ENCODE measurements at places on chromosomes 7 and 10.

DNA sequence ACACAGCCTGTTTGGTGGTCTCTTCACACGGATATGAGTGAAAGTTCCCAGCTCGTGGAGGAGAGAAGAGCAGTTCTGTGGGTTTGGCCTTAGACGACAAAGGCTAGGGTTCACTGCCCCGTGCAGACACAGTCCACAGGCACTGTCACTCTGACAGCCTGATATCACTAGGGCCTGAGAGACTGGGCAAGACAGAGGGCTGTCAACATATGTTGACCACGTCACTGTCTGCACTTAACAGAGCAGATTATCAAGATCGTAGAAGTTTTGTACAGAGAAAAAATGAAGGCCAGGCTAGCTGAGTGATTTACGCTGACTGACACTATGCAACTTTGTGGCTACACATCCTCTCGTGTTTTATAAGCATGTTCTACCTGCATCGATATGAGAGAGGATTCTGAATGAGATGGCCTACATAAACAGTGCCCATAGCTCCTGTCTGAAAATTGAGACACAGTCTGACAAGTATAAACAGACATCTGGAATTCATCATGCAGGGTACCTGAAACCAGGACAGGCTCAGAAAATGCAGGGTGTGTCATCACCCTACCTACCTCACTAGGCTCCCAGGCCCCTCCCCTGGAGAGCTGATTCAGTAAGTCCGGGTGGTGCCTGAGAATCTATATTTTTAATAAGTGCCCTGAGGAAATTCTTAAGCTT is 120.0 kb downstream of the SGMS1 start:
- no peak for DNase-seq

DNA sequence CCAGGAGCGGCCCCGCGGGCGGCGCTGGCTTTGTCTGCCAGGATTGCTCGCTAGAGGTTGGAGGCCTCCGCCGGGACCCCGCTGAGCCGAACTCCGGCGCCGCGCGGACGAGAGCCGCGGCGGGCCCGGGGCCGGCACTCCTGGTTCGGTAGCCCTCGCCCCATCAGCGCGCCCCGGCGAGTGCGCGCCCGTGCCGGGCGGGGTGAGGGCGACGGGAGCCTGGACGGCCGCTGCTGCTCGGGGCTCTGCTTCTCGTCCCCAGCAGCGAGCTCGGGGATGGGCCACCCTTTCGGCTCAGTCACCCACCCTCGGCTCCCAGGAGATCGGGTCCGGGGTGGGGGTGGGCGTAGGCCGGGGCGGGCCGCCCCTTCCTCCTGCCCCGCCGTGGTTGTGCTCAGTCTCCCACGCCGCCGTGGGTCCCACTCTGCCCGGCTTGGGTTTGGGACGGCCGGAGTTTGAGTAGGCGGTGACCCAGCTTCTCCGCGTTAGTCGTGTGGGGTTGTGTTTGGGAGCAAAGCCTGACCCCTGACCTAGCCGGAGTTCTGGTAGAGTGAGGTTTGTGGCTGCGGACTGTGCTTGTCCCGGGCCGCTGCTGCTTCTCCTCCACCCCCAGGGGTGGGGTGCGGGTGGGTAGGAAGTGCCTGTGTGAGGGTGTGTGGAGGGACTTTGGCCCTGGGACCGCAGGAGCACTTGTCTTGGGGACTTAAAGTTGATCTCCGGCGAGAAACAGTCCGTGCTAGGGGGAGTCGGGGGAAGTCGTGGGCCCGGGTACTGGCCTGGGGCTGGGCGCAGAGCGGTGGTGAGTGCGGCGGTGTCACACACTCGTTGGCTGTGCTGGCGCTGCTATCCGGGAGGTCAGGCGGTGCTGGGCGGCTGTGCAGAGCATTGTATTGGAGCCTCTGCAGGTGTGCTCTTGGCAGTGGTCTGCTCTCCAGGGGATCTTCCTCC is 677 bp downstream of the TSPAN14 start:
- DNase-seq: peak; percentile 48

- no peak for DNase-seq
These were observed 121.5 kb downstream of the POLR1F start for GRCh38 chr7:19587291-19587690.

GRCh38 chr10:36880898-36881297 is 244.5 kb upstream of the ANKRD30A start:
- DNase-seq: no peak

DNA sequence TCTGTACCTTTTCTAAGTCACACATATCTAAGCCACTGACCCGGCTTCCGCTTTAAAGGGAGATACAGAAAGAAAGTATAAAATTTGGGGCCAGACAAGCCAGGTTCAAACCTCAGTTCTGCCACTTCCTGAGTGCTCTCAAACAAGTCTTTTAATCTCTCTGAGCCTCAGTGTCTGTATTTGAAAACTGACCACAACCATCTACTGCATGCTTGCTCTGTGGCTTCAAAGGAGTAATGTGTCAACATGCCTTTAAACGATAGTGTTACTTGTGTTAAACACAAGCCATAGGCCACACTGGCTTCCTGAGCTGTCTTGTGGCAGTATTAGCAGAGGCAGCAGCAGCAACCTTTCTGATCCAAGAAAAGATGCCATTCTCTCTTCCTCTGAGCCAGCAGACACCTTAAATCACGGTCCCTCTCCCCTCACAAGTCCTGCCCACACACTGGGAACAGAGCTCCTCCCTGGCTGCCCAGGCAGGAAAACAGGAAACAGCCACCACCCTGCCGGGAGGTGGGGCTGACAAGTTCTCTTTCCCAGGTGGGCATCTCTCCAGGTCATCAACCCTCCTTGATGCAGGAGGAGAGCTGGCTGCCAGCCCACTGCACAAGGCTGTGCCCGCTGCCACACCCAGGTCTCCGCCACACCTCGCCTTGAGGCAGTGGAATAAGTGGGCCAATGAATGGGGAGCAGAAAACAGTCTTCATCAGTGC is 10.7 kb downstream of the HIP1 start:
- peak; percentile 41 for DNase-seq

DNA sequence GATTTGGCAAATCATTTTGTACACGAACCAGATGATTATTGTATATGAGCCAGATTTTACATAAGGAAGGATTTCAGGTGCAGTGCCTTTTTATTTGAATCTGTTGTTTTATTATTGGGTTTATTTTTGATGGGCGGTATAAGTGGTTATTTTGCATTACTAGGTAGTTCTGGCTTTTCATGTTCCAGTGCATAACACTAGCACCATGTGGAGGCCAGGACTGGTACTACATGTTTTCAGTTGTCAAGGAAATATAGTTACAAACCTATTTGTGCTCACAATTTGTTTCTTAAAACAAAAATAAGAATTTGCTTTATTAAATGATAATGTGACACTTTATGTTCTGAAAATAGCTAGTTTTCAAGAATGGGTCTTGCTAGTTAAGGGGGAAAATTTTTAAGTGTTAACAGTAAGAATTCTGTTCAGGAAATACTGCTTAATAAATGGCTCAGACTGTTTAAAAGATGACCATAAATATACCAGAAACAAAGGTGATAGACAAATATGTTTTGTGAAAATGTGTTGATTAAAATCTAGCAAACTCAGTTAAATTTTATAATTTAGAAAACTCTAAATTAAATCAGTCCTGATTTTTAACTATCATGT is 7.1 kb upstream of the SEMA3E start:
- no peak for DNase-seq

GRCh38 chr7:29806208-29806994 is at the start of gene WIPF3:
Gene WIPF3, plus strand, starts transcription at chr7:29806508. Its CDS starts 28,217 bp downstream, at chr7:29834725.
- DNase-seq: no peak

GRCh38 chr7:150430465-150431085 is 19.9 kb upstream of the GIMAP8 start:
- DNase-seq: peak; percentile 10

DNA sequence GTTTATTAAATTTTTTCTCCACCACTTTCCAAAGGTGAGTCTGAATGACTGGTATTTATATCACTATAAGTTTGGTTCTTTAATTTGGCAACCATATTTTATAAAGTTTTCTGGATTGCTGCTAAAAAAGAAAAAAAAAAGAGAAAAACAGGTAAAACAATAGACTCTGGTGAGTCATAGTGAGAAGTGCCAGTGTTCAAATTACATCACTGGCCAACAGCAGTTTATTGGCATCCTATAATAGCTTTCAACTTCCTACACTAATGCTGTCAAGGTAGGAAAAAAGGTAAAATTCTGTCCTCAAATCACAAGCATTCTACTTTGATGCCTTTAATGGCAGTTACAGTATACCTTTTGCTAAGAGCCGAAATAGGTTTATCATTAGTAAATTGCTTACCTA is 808.8 kb downstream of the GRM8 start:
- DNase-seq: no peak

- DNase-seq: no peak
These were observed 14.4 kb upstream of the SRRM3 start for GRCh38 chr7:76187272-76187671.

DNA sequence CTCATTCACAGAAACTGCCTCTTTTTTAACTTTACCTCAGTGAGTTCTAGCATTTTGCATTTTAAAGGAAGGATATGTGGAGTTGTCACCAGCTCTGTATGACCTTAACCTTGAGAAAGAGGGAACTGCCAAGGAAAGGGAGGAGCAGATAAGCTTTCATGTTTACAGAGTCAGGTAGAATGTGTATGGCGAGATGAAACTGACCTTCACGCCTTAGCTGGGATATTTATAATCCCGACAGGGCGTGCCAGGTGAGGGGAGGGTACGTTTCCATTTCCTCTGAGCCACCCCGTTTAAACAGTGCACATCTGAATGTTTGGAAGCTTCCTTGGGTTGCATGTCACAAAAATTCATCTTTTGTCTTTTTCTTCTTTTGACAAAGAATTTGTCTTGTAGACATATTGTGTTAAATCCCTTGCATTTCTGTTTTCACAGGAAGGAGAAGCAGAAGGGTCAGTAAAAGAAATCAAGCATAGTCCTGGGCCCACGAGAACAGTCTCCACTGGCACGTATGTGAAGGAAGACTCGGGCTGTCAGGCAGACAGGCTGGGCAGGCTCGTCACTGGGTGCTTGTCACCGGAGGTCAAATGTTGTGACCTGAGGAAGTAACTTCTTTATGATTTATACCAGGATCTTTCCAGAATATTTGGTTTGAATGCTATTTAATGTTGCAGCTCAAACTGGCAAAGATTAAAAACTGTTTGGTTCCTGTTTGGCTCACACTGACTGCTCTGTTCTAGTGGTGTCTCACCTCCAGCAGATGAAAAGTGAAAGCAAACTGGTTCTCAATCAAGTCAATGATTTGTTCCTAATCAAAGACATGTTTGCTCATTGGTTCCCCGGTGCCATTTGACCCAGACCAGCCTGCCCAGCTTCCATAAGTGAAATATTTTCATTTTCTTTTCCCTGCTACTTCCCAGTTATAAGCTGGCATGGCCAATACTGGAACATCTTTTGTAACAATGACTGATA is 16.2 kb downstream of the OPTN start:
- DNase-seq: peak; percentile 38

DNA sequence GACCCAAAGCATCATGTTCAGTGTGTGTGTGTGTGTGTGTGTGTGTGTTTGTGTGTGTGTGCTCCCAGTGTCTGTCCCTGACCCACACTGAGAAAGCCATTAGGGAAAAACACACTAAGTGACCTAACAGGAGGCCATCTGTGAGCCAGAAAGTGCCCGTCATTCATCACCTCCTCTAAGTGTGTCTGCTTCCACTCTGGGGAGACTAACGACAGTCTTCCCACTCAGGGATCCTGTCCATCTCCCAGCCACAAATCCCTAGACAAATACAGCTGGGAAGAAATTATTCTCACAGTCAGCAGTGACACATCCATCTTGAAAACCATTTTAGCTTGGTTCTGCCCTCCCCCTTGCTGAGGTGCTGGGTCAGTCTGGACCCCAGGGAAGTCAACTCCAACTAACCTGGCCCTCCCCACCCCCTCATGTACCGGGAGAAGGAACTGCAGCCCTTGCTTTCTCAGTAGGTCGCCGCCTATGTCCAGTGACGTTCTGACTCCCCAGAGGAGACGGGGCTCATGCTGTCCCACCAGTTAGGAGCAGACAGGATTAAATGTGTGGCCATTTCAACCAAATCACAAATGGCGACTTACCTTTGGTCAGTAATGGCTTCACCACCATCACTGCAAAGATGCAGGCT is 296.5 kb upstream of the ZNF32 start:
- DNase-seq: no peak

GRCh38 chr10:11746883-11747539 is 4.8 kb downstream of the ECHDC3 start:
- DNase-seq: no peak

DNA sequence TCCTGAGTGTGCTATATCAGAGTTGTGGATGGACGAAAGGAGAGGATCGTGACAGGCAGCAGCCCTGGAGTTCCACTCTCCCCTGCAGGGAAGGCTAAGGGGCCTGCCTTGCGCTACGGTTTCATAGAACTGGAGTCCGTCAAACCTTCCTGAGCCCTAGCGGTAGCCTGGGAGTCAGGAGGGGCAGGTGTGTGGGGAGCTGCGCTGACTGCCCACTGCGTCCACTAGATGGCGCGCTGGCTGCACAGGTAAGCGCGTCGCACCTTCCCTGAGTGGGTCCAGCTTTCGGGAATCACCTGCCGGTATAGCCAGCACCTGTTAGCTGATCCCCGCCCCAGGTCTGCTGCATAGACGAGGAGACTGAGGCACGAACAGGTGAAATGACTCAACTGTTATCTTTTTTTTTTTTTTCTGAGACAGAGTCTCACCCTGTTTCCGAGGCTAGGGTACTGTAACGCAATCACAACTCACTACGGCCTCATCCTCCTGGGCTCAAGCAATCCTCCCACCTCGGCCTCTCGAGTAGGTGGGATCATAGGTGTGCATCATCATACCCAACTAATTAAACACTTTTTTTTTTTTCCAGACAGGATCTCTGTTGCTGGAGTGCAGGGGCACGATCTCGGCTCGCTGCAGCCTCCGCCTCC is 20.2 kb upstream of the BAIAP2L1 start:
- peak; percentile 72 for DNase-seq

DNA sequence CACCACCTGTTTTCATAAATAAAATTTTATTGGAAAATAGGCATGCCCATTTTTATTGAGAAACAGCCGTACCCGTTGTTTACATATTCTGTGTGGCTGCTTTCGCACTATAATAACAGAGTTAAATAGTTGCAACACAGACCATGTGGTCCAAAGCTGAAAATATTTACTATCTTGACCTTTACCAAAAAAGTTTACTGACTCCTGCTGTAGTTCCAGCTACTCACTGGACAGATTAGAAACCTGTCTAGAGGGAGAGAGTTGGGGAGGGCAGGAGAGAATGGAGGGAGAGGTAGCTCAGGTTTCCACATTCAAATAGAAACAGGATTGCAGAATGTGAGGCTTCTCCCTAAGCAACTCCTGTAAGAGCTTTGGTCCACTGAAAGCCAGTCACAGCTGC is 55.1 kb upstream of the GLCCI1 start:
- DNase-seq: no peak

DNA sequence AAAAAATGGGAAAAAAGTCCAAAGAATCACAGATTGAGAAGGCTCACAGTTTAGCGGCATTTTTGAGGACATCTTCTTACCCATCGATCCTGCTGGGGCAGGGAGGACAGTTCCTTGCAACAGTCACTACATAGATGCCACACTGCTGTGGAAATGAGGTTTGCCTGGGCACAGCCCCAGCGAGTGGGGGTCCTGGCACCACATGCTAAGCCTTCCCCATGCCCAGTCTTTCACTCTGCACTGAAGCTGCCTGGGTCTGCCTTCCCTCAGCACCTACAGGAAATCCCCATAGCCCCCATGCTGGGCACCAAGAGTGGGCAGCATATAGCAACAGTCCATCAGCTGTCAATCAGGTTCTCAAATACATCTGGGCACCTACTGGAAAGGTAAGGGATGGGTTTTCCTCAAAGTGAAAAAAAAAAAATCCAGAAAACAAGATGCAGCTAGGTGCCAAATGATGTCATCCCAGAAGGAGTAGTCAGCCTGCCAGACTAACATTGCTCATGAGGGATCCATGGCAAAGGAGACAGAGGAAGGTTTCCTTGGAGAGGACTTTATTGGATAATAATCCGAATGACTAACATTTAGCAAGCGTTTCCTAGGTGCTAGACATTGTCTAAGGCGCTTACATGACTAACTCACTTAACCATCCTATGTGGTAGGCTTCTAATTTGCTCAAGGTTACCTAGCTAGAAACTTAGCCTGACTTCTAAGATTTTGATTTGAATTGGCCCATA is 125.7 kb upstream of the CXCL12 start:
- DNase-seq: no peak
